ENCODE measurements at places on chromosomes 12 and 14.
A peak's percentile ranks its signal among the peaks of the same experiment; 100 is the strongest.

DNA sequence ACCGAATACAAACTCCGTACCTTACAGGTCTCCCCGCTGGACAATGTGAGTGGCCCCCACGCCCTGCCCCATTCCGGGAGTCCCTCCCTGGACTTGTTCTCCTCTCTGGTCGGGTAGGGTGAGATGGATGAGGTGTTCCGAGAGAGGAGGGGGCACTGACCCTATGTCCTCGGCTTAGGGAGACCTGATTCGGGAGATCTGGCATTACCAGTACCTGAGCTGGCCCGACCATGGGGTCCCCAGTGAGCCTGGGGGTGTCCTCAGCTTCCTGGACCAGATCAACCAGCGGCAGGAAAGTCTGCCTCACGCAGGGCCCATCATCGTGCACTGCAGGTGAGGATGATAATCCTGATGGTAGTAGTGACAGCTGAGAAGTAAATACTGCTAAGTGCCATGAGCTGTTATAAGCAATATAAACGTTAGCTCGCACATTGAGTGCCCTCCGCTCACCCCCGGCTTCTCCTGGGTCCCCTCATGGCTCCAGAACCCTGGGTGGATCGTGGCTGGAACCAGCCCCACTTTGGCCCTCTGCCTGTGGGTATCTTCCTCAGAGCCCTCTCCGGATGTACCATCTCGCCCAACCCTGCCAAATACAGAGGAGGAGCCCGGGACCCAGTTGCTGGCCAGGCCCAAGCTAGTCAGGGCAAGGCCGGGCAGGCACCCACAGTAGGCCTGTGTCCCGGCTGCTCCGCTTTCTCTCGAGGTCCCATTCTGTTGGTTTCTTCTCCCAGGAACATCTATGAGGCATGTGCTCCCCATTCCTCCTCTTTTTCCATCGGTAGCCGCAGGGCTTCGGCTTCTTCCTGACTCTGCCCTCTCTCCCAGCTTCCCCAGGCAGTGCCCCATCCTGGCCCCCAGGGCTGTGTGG is 6.8 kb downstream of the PTPN6 start:
- DNase-seq: no peak
- peaks cover 32% of the 10 kb centered on the region for H3K36me3 ChIP-seq

GRCh38 chr14:32560209-32560857 is 231.2 kb downstream of the AKAP6 start:
- H3K27ac ChIP-seq: no peak overlapping the region
- peaks cover 2% of the 10 kb centered on the region for H3K4me1 ChIP-seq
- H3K27me3 ChIP-seq: no peaks in the 10 kb centered on the region
- DNase-seq: peak; percentile 19
- H3K4me3 ChIP-seq: no peak overlapping the region
- H3K36me3 ChIP-seq: no peaks in the 10 kb centered on the region

GRCh38 chr14:26621364-26621763 is 23.5 kb upstream of the NOVA1 start:
- DNase-seq: no peak
- no peaks in the 10 kb centered on the region for H3K36me3 ChIP-seq
- no peaks in the 10 kb centered on the region for H3K27me3 ChIP-seq

DNA sequence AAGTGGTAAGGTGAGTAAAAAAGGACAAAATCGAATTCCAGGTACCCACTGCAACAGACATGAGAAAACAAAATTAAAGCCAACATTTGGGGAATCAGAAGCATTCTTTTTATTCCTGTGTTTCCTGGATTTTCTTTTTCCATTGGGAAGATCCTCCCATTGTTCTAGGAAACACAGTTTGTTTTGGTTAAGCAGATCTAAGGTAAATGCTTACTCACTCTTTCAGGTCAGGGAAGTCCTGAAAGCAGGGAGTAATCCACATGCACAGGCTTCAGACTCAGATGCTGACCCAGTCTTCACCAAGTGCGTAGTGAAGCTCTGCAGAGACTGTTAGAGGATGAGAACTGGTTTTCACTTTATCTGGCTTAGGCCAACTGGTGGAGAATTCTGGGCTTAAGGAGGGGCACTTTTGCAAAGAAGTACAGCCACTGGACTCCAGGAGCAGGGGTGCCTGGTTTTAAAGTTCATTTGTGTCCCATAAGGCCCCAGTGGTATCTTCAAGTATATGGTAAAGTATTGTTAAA is 57.7 kb downstream of the RPAP3 start:
- no peaks in the 10 kb centered on the region for H3K27me3 ChIP-seq
- no peak overlapping the region for H3K27ac ChIP-seq
- peaks cover 5% of the 10 kb centered on the region for H3K36me3 ChIP-seq
- DNase-seq: no peak

- DNase-seq: no peak
- H3K36me3 ChIP-seq: no peaks in the 10 kb centered on the region
- H3K4me3 ChIP-seq: no peak overlapping the region
- H3K27ac ChIP-seq: no peak overlapping the region
- no peaks in the 10 kb centered on the region for H3K27me3 ChIP-seq
- no peaks in the 10 kb centered on the region for H3K4me1 ChIP-seq
Observed at GRCh38 chr12:42935090-42935489, 345.5 kb upstream of the PRICKLE1 start.

GRCh38 chr12:14982562-14982961 is 9.7 kb downstream of the PDE6H start:
- H3K4me3 ChIP-seq: peak overlapping the region; percentile 1
- H3K27me3 ChIP-seq: no peaks in the 10 kb centered on the region
- no peak for DNase-seq
- H3K27ac ChIP-seq: no peak overlapping the region

DNA sequence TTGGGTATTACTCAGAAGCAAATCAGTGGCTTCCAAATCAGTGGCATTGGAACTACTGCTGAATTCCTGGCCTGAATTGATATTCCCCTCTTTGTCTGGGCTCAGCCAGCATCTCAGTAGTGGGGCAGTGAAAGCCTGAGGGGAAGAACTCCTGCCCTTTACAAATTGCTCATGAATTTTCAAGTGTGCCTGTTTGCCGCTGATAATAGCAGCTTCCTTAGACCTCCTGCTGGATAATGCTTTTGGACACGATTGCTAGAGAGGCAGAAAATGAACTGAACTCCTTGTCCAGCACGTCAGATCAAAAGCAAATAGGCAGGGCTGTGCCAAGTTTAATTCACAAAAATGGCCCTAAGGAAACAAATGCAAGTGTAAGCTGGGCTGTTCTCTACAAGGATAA is 91.3 kb upstream of the GZMB start:
- DNase-seq: no peak
- H3K36me3 ChIP-seq: no peaks in the 10 kb centered on the region
- H3K27ac ChIP-seq: no peak overlapping the region
- H3K4me3 ChIP-seq: no peak overlapping the region
- H3K27me3 ChIP-seq: peaks cover 2% of the 10 kb centered on the region
